ENCODE measurements at places on chromosomes 1 and 21.

- no peak for DNase-seq
- H3K27ac ChIP-seq = no peak overlapping the region
- H3K27me3 ChIP-seq = no peaks in the 10 kb centered on the region
- H3K36me3 ChIP-seq = no peaks in the 10 kb centered on the region
- no peak overlapping the region for H3K4me3 ChIP-seq
- no peaks in the 10 kb centered on the region for H3K4me1 ChIP-seq
These were observed 13.4 kb upstream of the RNF223 start for GRCh38 chr1:1087351-1088028.

- H3K27ac ChIP-seq = no peak overlapping the region
- DNase-seq = no peak
- peaks cover 16% of the 10 kb centered on the region for H3K36me3 ChIP-seq
These were observed 17.7 kb downstream of the ZNF362 start for GRCh38 chr1:33273961-33274371.

- H3K4me3 ChIP-seq = no peak overlapping the region
- no peak overlapping the region for H3K27ac ChIP-seq
- H3K36me3 ChIP-seq = no peaks in the 10 kb centered on the region
- H3K27me3 ChIP-seq = no peaks in the 10 kb centered on the region
- DNase-seq = no peak
These were observed 418.8 kb downstream of the ZP4 start for GRCh38 chr1:237471956-237472355.

- H3K27ac ChIP-seq = no peak overlapping the region
- DNase-seq = no peak
- peaks cover 7% of the 10 kb centered on the region for H3K27me3 ChIP-seq
These were observed 185.6 kb downstream of the RHOU start for GRCh38 chr1:228920831-228921230.

GRCh38 chr21:20581361-20581760, 416.8 kb upstream of the NCAM2 start:
- H3K4me1 ChIP-seq = no peaks in the 10 kb centered on the region
- H3K36me3 ChIP-seq = no peaks in the 10 kb centered on the region
- no peak for DNase-seq
- no peak overlapping the region for H3K27ac ChIP-seq
- H3K4me3 ChIP-seq = no peak overlapping the region

DNA sequence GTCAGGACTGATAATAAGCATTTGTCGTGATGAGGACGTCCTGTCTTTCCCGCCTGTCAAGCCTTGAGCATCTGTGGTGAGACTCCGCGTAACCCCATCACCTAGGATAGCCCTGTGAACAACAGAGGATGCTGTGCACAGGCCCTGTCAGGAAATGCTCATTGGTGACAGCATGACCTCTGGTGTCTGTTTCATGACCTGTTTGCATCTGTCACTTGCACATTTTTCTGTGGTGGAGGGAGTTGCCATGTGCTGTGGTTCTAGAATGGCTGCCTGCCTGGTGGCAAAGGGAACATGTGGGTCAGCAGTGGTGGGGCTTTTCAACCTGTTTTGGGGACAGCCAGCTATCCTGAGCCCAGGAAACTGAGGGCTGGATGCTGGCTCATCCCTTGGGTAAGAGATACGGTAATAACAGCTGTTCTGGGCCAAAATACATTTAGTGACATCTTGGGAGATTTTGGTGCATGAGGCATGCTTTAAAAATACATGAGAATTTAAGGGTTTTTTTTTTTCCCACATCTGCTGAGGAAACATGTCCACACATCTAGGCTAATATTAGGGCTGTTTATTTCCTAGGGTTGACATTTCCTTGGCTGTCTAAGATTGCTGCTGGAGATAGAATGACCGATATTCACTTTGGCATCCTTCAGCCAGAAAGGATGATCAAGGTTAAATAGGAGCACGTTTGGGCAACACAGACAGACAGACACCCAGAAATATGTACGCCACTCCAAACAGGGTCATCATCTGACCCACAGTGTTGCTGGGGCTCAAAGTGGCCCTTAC, 52.9 kb downstream of the KCNC4 start:
- no peak overlapping the region for H3K27ac ChIP-seq
- H3K36me3 ChIP-seq = no peaks in the 10 kb centered on the region
- peaks cover 9% of the 10 kb centered on the region for H3K27me3 ChIP-seq
- H3K4me1 ChIP-seq = peaks cover 4% of the 10 kb centered on the region
- peak; percentile 14 for DNase-seq
- no peak overlapping the region for H3K4me3 ChIP-seq

GRCh38 chr1:234965111-234965510, 163.5 kb downstream of the TOMM20 start:
- peaks cover 63% of the 10 kb centered on the region for H3K4me1 ChIP-seq
- peak overlapping the region; percentile 70 for H3K4me3 ChIP-seq
- peaks cover 16% of the 10 kb centered on the region for H3K36me3 ChIP-seq
- no peak for DNase-seq
- H3K27me3 ChIP-seq = no peaks in the 10 kb centered on the region

DNA sequence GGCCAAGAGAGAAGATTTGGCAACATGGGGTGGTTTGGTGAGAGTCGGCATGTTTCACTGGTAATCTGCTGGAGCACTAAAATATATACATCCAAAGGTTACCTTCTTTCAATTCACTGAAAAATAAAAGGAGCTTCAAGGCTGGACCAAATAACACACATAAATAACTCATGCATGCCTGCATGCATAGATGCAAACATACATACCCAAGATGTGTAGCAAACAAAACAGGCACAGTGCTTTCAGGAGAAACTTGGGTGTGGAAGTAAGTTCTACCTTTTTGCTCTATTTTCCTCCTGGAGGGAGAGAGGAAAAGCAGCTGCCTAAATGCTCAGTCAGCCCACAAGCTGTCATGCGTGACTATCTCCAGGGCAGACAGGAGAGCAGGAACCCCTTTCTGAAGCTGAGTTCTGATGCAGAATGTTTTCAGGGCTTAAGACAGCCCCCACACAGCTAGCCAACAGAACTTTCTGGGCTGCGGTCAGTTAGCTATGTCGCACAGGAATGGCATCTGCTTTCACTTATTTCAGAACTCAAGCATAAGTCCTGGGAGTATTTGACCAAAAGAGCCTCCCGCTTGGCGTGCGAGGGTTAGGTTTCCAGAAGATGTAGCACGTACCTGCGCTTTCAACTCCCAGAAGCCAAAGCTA, 166.2 kb downstream of the TOMM20 start:
- peaks cover 70% of the 10 kb centered on the region for H3K4me1 ChIP-seq
- peak overlapping the region; percentile 71 for H3K4me3 ChIP-seq
- H3K36me3 ChIP-seq = peaks cover 10% of the 10 kb centered on the region
- peak; percentile 44 for DNase-seq
- no peaks in the 10 kb centered on the region for H3K27me3 ChIP-seq

GRCh38 chr1:171801487-171801891, 20.0 kb downstream of the METTL13 start:
- H3K36me3 ChIP-seq = peaks cover 21% of the 10 kb centered on the region
- H3K4me1 ChIP-seq = peaks cover 6% of the 10 kb centered on the region
- no peak overlapping the region for H3K27ac ChIP-seq
- no peak overlapping the region for H3K4me3 ChIP-seq

GRCh38 chr1:111513410-111514020, 10.1 kb upstream of the ADORA3 start:
- H3K27ac ChIP-seq = peak overlapping the region; percentile 66
- H3K36me3 ChIP-seq = no peaks in the 10 kb centered on the region
- DNase-seq = no peak
- no peak overlapping the region for H3K4me3 ChIP-seq
- no peaks in the 10 kb centered on the region for H3K27me3 ChIP-seq
- H3K4me1 ChIP-seq = peaks cover 43% of the 10 kb centered on the region

DNA sequence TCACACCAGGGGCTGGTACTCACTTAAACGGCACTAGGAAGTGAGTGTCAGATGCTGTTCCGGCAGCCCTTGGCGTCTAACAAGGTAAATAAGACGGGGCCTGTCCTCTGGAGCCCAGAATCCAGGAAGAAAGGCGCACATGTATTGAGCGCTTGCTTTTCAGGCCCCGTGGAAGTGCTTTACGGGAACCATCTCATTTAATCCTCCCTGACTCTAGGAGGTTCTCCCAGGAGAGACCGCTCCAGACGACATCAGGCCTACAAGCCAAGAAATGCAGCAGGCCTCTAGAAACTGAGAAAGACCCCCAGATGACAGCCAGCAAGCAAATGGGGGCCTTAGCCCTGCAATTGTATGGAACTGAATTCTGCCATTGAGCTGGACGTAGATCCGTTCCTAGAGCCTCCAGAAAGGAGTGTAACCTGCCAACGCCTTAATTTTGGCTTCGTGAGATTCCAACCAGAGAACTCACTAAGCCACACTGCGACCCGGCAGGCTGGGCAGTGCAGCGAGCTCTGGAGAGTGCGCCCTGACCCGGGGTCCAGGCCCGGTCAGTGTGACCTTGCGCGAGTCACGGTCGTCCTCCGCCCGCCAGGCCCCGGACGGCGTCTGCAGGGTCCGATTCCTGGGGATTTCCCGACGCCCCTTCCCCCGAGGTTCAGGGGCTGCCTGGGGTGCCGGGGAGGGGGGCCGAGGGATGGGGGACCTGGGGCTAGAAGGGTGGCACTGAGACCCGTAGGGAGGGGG, 532 bp upstream of the MANEAL start:
- no peak overlapping the region for H3K4me3 ChIP-seq
- H3K27me3 ChIP-seq = peaks cover 44% of the 10 kb centered on the region

DNA sequence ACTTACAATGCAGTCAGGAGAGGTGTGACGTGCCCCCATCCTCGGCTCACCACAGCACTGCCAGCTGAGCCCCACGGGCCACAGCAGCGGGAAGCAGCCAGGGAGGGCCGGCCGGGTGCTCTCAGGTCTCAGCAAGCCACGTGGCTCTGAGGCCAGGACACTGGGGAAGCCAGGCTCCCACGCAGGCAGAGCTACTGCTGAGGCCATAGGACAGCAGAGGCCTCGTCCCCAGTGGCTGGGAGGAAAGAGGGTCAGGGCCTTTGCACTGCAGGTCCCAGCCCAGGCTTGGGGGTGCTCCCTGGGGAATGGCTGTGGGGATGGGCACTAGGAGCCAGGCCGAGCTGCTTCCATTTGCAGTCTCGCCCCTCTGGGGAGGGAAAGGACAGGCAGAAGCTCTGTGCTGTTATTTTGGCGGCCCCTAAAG, 5.8 kb downstream of the LRRC47 start:
- no peak overlapping the region for H3K4me3 ChIP-seq
- H3K27ac ChIP-seq = no peak overlapping the region
- peaks cover 18% of the 10 kb centered on the region for H3K36me3 ChIP-seq

DNA sequence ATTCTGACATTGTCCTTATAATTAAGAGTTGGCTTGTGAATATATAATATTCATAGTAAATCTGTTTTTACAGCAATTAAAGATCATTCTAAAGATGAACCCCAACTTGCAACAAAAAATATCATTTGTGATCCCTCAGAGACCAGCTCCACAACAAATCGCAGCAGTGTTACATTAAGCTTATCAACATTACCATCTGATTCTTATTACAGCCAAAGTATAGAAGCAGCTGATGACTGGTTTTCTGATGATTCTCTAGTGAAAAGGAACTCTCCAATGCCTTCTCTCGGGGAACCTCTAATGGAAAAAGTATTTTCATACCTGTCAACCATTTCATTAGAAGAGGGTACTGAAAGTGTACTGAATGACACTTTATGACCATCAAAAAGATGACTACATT, 45.4 kb downstream of the C1orf185 start:
- no peak for DNase-seq
- H3K4me1 ChIP-seq = no peaks in the 10 kb centered on the region
- no peak overlapping the region for H3K4me3 ChIP-seq
- no peaks in the 10 kb centered on the region for H3K36me3 ChIP-seq
- peaks cover 18% of the 10 kb centered on the region for H3K27me3 ChIP-seq
- no peak overlapping the region for H3K27ac ChIP-seq

- H3K36me3 ChIP-seq = no peaks in the 10 kb centered on the region
- H3K4me1 ChIP-seq = no peaks in the 10 kb centered on the region
- no peak overlapping the region for H3K27ac ChIP-seq
- no peaks in the 10 kb centered on the region for H3K27me3 ChIP-seq
- DNase-seq = no peak
These were observed 133.4 kb downstream of the DMRTB1 start for GRCh38 chr1:53592521-53592982.

GRCh38 chr1:93979718-93980319, 70.6 kb upstream of the GCLM start:
- H3K36me3 ChIP-seq = no peaks in the 10 kb centered on the region
- H3K27me3 ChIP-seq = peaks cover 18% of the 10 kb centered on the region
- no peak for DNase-seq
- H3K4me3 ChIP-seq = no peak overlapping the region
